ENCODE measurements at places on chromosomes 7 and 10. TPM values are rescaled to one million over a fixed set of nuclear protein-coding genes. Genes with fewer than 3 reads are reported as not detected.

- DNase-seq: peak; percentile 96
These were observed 121.1 kb downstream of the BBS9 start for GRCh38 chr7:33250421-33250871.

DNA sequence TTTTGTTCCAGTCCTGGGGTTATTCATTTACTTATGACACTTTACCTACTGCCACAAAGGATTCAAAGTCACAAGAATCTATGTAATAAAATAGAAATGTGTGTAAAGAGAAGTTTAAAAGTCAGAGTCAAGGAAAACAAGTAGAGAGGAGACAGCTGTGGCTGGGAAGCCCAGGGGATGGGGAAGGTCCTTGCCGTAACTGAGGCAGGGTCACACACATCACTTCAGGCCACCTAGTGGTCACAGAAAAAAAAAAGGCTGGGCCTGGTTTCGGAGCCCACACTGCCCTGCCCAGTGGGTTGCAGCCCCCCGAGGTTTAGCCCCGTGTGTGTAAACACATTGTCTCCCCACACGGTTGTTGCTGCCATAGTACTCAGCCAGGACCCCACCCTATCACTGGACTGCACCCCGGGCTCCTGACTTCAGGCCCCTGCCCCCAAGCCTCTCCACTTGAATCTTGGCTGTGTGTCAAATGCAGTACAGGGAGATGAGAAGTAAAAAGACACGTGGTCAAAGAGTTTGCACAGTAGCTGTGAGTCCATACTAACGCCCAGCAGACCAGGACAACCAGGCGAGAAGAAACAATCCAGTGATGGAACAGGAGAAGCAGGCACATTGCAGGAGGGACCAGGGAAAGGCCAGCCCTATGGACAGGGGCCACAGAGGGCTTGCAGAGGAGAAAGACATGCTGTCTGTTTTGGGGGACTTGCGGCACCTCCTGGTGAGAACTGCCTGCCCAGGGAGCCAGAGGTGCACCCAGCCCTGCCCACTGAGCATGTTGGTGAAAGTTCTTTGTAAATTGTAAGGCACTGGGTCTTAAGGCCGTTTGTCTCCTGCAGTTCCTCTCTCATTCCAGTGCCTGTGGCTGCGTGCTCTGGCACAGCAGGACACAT is 91.4 kb upstream of the MACROH2A2 start:
- no peak for DNase-seq

DNA sequence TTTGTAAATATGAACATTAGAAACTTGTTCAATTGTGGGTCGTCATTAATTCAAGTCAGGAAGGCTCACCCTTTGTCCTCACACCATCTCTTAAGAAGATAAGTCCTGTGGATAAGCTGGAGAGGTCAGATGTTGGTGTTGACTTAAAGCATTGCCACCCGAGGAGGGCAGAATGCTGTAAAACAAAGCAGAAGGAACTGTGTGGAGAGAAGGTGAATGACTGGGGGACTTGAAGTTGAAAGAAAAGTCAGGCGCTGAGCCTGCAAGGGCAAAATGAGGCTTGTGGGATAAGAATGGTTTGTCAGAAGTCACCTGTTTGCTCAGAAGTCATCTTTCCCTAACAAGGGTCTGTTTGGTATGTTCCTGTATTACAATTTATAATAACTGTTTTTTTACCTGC is 9.1 kb downstream of the RPA3 start:
- DNase-seq: no peak

DNA sequence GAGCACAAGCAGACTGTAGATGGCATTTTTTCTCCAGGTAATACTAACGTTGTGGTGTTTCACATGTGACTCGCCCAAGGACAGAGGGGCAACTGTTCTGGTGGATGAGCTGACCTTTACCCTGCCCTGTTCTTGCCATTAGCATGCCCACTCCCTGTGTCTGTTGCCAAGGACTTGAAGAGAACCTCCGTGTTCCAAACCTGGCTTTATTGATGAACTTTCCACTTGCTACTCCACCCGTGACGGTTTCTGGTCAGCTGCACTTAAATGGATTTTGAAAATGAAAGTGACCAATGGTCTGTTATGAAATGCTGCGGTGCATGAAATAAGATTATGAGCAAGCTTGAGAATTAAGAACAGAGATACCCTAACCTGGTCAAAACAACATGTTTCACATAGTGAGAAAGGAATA is 30.4 kb downstream of the LRRC4 start:
- DNase-seq: peak; percentile 24

DNA sequence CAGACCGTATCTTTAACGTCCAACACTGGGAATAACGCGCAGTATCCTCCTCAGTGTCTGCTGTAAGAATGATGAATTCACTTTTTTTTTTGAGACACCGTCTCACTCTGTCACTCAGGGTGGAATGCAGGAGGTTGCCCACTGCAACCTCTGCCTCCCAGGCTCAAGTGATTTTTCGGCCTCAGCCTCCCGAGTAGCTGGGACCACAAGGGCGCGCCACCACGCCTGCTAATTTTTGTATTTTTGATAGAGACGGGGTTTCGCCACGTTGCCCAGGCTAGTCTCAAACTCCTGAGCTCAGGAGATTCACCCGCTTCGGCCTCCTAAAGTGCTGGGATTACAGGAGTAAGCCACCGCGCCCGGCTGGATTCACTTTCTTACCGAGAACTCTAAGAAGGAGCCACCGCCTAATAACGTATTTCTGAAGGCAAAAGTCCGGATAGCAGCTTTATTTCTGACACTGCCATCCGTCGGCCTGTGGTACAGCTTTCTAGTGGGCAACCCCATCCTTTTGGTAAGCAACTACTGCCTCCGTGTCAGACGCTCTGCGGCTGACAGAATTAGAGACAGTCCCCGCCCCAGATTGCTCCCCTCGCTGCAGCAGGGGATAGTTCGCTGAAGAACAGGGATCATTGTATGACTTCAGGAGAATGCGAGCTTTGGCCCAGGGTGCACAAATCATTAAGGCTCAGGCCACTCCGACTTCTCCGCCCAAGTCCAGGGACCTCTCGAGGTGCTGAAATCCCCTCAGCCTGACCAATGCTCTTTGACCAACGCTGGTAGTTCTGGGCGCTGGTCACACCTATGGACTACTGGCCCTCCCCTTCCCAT is 662 bp downstream of the POLR3A start:
- DNase-seq: peak; percentile 60

The THNSL1 gene
- 4.1 TPM for total RNA-seq

The PTPN12 gene
- total RNA-seq: 54.0 TPM

The SOSTDC1 gene
- total RNA-seq: not detected
